ENCODE measurements at places on chromosomes 13 and 19. TPM values are rescaled to one million over a fixed set of nuclear protein-coding genes. Genes with fewer than 3 reads are reported as not detected.

The UGGT2 gene
- polyA plus RNA-seq: 15.1 TPM

The VSTM2B gene
- polyA plus RNA-seq: not detected

The ELSPBP1 gene
- not detected for polyA plus RNA-seq

GRCh38 chr19:47022541-47023447, 3.2 kb downstream of the NPAS1 start:
- DNase-seq: no peak

The GPR183 gene
- 22.1 TPM for polyA plus RNA-seq

- DNase-seq: no peak
Measured at GRCh38 chr13:32214071-32214470, 101.1 kb downstream of the ZAR1L start.

Measured in urinary bladder (tissue), 4 donors.